ENCODE measurements at places on chromosomes 2 and 18. TPM values are rescaled to one million over a fixed set of nuclear protein-coding genes. Genes with fewer than 3 reads are reported as not detected.

DNA sequence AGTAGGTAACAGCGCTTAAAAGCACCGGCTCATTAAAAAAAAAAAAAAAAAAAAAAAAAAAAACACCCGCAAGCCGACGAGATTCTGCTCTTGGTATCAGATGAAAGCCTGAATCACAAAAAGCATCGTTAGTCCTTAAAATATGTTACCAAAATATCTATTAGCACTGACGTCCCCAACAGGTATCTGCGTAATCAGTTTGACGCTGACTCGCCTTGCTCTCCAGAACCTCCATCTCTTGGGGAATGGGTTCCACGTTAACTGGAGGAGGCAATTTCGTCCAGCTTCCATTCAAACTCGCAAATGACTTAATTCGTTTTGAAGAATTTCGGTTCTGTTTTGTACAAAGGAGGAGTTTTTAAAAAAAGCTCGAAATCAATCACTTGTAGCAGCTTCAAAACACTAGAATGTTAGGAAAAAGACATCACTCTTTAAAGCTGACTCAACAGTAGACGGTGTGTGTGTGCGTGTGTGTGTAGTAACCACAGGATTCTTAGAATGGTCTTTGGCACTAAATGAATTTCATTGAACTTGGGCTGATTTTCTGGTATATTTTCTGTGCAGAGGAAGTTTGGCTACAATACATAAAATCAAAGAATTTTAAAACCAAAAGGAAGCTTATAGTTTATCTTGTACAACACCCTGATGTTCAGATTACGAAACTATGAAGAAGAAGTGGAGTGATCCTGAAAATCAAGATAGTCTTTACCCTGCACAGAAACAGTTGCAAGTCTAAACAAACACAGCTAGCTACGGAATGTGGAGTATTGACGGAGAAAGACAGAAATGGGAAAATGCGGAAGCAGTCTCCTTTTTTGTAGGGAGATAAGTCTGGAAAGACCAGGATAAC lies 1.1 kb upstream of the PGAP1 start:
- DNase-seq = peak; percentile 35

DNA sequence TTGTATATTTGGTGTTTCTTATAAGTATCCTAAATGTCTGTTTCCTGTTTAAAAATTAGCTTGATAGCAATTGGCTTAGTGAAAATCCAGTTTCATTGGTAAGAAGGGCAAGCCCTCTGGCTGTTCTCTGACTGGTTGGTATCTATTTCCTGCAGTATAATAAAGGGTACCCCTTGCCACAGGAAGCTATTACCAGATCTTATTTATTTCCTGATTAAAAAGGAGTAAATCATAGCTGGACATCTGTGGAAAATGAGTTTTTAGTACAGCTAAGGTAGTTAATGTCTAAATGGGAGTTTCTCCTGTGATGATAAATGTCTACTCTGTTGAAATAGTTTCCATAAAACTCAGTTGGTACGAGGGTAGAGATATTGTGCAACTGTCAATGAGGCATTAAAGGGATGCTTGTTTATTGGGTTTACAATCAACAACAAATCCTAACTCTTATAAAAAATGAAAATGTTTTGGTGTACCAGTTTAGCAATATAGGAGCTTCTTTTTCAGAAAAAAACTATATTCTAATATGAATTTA lies 58.7 kb downstream of the FASTKD2 start:
- no peak for DNase-seq

GRCh38 chr2:31038385-31038784 lies 99.9 kb downstream of the GALNT14 start:
- DNase-seq = no peak

DNA sequence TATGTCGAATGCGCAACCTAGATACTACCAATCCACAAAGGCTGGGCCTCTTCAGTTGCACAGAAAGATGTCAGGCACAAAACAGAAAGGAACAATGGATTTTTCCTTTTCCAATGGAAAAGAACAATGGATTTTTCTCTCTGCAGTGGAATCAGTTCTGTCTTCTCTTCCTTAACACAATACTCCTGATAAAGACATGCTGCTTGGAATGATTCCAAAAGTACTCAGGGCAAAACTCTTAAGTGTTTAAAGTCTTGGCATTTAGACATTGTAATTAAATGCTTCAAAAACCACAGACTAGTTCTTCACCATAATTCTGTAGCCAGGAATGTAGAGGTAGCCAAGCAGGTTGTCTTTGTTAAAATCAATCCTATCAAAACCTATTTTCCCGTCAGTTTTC lies 46.7 kb upstream of the FLACC1 start:
- peak; percentile 48 for DNase-seq

GRCh38 chr2:69616755-69617154 lies 26.8 kb downstream of the AAK1 start:
- DNase-seq = peak; percentile 32

GRCh38 chr2:20231159-20231558 lies 6.2 kb upstream of the SDC1 start:
- no peak for DNase-seq

GRCh38 chr18:55588111-55588869 lies at the start of gene TCF4:
TCF4 (minus strand) TSS chr18:55588192; CDS start chr18:55587116, 1,076 bp downstream.
- peak; percentile 34 for DNase-seq

GRCh38 chr2:155930312-155930711 lies 402.2 kb downstream of the NR4A2 start:
- no peak for DNase-seq

GRCh38 chr2:18412980-18413675 lies 147.3 kb downstream of the RDH14 start:
- DNase-seq = no peak

GRCh38 chr18:74395648-74396154 lies 61.4 kb downstream of the DIPK1C start:
- no peak for DNase-seq

GRCh38 chr2:231094736-231095346 lies 30.0 kb downstream of the HTR2B start:
- DNase-seq = no peak

- DNase-seq = no peak
These were observed 87.3 kb downstream of the RTN4 start for GRCh38 chr2:54962935-54963440.

GRCh38 chr2:30400151-30400954 lies 46.7 kb upstream of the LCLAT1 start:
- DNase-seq = no peak

- no peak for DNase-seq
These were observed 176.6 kb upstream of the TACR1 start for GRCh38 chr2:75375646-75376582.

DNA sequence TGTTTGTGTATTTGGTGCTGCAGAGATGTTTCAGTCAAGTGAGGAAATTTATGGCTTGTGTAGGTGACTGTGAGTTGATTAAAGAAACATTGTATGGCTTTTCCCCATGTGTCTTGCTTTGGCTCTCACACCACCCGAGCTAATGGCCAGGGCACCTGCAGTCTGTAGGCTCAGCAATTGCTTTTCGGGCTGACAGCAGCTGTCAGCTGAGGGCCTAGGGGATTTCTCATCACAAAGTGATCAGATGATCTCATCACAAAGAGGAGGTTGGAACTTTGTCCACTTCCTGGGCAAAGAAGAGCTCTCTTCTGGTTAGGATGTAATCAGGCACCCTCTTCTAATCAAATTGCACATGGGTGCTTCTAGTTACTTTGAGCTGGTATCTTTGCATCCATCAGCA lies 632.2 kb downstream of the SLC4A3 start:
- DNase-seq = no peak

DNA sequence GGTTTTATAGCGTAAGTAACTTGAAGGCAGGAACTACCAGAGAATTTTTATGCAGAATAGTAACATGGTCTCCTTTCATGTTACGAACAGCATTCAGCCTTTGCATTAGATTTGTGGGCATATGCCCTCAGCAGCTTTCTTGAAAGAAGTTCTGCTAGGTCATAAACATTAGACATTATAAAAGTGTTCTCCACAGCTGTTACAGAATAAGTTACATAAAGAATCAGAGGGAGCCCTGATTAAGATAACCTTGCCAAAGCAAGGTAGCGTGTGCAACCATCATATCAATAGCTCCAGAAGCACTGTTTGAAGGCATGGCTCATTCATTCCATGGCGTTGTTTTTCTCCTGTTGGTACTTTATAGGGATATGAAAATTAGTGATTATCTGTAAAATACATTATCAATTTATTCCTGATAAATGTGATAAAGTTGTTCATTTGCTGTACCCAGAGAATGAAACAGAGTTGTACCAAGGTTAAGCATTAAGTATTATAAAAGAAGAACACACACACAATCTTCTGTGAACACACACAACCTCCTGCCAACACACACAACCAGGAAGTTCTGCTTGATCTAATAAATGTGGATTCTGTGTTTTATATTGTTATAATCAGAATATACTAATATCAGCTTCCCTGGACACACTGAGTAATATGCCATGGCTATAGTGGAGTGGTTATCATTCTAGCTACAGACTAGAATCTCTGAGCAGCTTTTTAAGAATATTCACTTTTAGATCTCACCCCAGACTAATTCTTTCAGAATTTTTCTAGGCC lies 286.7 kb upstream of the SLC39A10 start:
- DNase-seq = no peak

- DNase-seq = peak; percentile 65
These were observed 1.0 kb downstream of the ZDBF2 start for GRCh38 chr2:206275312-206276055.

GRCh38 chr2:235494716-235495372 lies 1.0 kb downstream of the AGAP1 start:
- no peak for DNase-seq

DNA sequence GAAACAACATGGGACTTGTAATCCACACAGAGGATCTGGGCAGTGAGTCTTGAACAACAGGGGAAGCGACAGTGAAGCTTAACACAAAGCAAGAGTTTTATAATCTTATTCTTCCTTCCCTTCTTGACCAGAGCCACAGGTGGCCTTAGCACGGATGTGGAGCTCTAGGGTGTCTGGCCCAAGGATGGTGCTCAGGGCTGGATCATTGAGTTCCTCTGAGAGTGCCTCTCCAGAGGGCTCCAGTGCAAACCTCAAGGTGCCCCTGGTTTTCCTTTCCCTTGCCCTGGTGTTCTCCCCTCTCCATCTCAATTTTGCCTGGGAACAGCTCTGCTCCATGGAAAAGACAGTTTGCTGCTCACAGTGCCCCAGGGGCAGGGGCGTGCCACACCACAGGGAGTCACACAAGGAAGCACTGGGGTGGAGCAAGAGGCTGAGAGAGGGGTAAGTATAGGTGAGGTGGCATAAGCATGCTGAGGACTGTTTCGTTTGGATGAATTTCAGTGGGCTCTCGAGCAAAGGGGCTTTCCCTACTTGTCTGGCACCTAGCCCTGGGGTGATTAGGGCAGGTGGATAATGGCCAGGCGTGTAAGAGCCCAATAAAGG lies 88.6 kb upstream of the B3GNT7 start:
- DNase-seq = no peak

- no peak for DNase-seq
These were observed 23.6 kb downstream of the ITPRID2 start for GRCh38 chr2:181915102-181915501.

DNA sequence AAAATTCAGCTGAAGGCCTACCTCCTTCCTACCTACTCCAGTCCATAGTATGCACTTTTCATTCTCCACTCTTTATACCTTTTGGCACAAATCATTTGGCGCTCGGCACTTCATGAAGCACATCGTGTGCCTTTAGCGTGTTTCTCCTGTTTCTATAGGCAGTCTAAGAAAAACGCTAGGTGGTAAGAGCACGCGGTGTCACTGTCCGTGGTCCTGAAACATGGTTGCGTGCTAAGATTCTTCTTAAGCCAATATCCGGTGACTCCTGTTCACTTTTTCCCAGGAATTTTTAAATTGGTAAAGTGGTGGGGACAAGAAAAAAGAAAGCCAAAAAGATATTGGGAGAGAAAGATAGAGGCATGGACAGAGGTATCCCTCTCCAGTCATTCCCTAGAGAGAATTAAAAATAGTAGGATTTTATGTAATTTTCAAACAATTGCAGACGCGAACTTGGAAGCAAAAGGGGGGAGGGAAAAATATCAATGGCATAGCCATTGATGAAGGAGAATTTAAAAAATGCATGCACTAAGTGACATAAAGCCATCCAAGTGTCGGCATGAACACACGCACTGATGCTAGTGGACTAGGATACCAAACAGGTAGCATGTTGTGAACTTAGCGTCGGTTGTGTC lies 1.4 kb upstream of the CTNNA2 start:
- DNase-seq = peak; percentile 51

DNA sequence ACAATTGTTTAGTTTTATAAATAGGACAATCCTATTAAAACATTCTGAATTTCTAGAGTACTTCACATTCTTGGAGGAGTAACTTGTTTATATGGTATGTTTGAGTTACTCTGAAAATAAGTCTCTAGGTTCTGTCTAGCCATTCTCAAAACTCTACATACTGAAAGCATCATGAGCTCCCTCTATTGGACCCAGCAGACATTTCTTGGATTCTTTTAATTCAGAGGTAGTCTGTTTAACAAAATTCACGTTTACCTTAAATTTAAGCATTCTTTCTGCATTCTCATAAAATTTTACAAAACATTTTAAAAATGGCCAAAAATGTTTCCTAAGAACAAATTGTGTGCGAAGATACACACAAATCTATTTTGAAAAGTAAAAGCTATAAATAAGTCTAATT lies 15.3 kb downstream of the SP9 start:
- DNase-seq = no peak

DNA sequence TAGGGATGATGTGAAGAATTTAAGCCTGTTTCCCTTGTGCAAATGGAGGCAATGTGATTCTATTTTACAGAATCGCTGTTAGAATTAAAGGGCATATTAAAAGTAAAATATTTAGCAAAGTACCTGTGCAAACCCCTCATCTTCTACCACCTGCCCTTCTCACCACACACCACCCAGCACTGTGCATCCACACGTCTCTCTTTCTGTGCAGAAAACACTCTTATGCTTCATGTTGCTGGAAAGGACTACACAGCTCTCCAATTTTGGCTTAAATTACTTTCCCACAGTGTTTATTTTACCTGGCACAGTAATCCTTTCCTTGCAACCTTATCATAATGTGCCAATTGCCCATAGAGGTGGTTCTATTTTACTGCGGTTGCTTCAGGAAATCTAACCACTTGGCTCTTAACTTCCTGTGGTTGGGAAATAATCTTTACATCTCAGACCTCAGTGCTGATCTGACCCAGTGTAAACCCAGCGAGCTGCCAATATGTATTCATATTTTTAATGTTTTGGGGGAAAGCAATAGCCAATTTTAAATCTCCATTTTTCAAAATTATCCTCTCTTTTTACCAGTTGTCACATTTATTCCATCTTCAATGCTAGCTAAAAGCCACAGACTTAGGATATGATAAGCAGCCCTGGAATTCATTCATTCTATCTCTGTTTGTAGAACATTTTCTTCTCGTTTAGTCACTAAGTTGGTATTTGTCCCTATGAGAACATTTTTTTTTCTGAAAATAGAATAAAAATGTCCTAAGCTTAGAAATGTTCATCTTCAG lies 250.9 kb downstream of the DSEL start:
- DNase-seq = peak; percentile 83

- DNase-seq = no peak
These were observed 86.6 kb downstream of the ACOXL start for GRCh38 chr2:110818767-110819481.

- DNase-seq = peak; percentile 10
These were observed 15.9 kb downstream of the SCG2 start for GRCh38 chr2:223586261-223586660.

GRCh38 chr2:41087946-41088345 lies 636.1 kb upstream of the SLC8A1 start:
- no peak for DNase-seq

The PRKAG3 gene
- total RNA-seq = not detected

The COL4A3 gene
- not detected for total RNA-seq

The CELF4 gene
- not detected for total RNA-seq

The GCG gene
- not detected for total RNA-seq

The CCT4 gene
- 273 TPM for total RNA-seq

The KIAA2012 gene
- not detected for total RNA-seq

The SERPINB11 gene
- total RNA-seq = not detected
